ENCODE measurements at places on chromosomes 11 and 22. TPM values are rescaled to one million over a fixed set of nuclear protein-coding genes. Genes with fewer than 3 reads are reported as not detected.

DNA sequence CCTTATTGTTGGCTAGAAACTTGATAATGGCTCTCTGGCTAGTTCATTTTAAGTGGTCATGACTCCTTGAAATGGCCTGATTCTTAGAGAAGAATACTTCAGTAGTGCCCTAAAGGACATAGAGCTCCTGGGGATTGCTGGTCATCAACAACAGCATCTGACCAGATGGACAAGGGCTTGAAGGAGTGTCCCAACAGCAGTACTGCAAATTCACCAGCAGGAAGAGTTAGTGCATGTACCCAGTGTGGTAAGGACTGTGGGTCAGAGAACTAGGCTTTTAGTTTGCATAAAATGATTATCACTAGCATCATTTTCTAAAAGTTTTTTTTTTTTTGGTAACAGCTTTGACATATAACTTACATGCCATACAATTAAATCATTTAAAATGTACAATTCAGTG is 39.5 kb upstream of the CUL5 start:
- no peak for DNase-seq

GRCh38 chr11:60974726-60975125 is 3.2 kb downstream of the CD6 start:
- DNase-seq, result no peak

DNA sequence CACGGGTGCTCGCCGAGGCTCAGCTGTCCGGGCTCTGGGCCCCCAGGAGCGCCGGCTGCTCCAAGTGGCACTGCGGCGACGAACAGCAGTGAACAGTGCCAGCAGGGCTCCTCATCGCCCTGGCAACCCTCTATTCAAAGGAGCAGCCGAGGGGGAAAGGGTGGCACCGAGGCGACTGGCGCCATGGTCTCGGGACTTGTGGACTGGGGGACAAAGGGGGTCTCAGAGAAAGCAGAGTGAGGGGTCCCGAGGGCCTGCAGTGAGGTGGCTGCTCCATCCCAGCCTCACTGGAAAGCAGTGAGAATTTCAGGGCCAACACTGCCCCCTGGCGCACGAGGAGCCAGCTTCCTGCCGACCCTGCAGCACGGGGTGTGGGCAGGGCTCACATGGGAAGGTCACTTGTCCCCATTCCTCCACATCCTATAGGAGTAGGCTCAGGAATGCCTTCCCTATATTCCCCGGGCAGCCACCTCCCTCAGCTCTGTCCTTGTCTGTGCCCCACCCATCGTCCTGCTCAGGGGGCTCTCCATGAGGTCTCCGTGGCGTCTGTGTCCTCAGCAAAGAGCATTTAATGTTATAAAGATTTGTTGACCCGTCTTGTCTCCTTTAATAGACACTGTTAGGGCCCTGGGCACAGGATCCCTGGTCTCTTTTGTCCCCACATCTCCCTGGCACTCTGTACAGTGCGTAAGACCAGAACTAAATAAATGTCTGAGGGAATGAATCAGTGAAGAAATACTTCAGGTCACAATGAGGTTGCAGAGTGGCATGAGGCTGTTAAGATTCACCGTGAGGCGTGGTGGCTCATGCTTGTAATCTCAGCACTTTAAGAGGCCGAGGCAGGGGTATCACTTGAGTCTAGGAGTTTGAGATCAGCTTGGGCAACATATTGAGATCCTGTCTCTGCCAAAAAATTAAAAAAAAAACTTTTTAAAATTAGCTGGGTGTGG is 26.4 kb downstream of the LRFN4 start:
- peak; percentile 54 for DNase-seq

Gene TTLL1
- total RNA-seq, result 1.5 TPM

DNA sequence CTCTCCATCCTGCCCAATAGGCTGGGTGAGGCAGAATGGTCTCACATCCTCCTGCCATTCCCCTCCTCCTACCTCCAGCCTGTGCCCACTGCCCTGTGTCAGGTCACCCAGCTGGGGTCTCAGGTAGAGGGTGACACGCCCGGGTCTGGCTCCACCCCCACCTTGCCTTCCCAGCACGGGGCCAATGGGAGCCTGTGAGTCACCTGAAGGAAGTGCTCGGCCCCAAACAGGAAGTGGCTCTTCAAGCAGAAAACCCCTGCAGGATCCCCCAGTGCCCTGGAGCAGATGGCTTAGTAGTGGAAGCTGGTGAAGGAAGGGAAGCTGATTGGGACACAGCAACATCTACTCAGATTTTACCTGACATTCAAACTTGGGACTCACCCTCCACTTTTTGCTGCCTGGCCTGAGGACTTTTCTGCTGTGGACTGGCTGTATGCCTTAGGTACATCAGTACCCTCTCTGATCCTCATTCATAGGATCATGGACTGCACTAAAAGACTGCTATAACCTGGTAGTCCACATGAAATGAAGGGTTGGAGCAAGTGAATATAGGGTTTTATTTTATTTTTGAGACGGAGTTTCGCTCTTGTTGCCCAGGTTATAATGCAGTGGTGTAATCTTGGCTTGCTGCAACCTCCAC is 33.4 kb downstream of the GDPD5 start:
- peak; percentile 27 for DNase-seq
